Stimulated activated CD4-positive, alpha-beta T cell treated with anti-CD3 and anti-CD28 coated beads, Interleukin-1b, Interleukin-23, amount 100 ng/mL, for 48 hours (primary cell): ENCODE measurements at places on chromosomes 5 and 9.

- DNase-seq: no peak
These were observed 65.7 kb downstream of the IQGAP2 start for GRCh38 chr5:76468635-76469425.

DNA sequence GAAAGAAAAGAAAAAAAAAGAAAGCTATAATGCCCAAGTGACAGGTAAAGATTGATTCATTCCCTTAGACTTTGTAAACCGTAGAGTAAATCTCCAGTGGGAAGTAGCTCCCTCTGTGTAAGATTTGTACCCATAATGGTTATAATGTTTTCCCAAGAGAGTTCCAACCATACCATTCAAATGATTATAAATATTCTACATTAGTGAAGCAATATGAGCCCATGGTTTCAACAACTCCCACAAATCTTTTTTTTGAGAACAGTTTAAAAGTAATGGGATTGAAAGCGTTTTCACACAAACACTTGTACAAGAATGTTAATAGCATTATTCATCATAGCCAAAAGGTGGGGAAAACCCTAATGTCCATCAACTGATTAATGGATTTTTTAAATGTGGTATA lies 58.0 kb downstream of the GRAMD2B start:
- DNase-seq: no peak

GRCh38 chr9:8800196-8800595 lies 1000.6 kb upstream of the DMAC1 start:
- DNase-seq: no peak

DNA sequence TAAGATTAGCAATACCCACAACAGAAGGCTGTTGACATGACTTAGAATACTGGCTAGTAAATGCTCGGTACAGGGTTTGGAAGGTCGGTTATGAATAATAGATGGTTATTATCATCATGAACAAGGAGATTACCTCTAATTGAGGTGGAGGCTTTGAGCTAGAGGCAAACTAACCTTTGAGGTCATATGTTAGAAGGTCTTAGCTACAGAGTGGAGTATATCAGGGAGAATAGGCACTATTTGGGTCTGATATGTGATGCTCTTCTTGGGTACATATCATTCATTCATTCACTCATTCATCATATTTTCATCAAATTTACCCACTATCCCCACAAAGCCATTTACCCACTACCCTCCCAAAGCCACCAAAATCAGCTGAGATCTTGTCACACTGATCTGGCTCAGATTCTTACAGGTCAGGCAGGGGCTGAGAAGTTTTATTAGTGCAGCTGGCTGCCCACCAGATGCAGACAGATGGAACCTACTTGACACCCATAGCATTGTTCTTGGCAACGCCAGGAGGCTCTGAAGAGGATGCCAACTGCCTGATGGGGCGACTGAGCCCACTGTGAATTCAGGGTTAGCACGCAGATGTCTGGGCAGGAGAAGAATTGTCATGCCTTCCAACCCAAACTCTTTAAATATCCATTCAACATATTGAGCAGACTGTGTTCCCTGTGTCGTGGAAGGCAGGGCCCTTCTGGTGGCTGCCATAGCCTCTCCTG lies 90.2 kb upstream of the SH3PXD2B start:
- no peak for DNase-seq

- no peak for DNase-seq
These were observed 803 bp downstream of the C9orf152 start for GRCh38 chr9:110207071-110207641.

DNA sequence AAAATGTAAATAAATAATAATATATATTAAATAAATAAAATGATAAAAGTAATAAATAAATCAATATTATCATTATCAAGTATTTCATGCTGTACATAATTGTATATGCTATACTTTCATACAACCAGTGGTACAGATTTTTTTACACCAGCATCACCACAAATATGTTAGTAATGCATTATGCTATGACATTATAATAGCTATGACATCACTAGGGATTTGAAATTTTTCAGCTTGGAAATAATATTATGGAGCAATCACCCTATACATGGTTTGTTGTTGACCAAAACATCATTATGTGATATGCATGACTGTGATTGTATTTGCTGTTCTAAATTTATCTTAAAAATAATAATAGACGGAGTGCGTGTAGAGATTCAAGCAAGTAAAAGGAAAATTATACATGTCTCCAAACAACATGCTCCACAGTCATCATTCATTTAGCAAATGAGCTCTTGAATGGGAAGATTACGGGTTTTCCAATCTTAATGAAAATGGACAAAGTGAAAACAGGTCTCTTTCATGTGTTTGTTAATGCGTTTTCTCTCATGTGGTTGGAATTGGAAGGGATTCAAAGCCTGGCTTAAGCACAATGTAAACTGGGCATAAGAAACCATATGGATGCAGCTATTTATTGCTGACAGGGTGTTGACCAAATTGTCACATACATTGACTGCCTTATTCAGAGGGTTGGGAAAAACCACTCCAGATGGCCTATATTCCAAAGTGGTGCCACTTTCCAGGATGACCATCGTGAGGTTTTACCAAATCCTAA lies 643.0 kb upstream of the RGMB start:
- no peak for DNase-seq

GRCh38 chr9:29773676-29774075 lies 2200.4 kb upstream of the C9orf72 start:
- DNase-seq: no peak

DNA sequence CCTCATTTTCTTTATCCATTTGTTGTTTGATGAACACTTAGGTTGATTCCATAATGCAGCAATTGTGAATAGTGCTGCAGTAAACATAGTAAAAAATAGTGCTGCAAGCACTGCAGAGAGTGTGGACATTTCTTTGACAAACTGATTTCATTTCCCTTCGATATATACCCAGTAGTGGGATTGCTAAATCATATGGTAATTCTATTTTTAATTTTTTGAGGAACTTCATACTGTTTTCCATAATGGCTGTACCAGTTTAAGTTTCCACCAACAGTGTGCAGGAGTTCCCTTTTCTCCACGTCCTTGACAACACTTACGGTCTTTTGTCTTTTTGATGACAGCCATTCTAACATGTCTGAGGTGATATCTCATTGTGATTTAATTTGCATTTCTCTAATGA lies 138.2 kb upstream of the PLPPR1 start:
- DNase-seq: no peak

DNA sequence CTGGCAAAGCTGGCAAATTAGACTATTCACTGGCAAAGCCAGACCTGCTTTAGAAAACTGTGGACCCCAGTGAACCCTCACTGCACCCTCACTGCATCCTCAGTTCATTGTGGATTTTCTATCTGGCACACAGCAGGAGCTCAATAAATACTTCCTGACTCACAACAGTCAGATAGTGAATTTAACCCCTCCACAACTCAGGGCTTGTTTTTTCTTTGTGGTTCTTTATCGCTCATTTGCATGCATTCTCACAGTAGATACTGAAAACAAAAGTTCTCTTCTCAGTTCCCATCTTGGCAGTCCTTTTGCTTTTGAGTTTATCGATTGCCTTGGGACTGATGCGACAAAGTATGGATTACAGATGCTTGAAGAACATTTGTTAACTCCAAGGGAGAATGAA lies 99.8 kb downstream of the ACTL7B start:
- no peak for DNase-seq

DNA sequence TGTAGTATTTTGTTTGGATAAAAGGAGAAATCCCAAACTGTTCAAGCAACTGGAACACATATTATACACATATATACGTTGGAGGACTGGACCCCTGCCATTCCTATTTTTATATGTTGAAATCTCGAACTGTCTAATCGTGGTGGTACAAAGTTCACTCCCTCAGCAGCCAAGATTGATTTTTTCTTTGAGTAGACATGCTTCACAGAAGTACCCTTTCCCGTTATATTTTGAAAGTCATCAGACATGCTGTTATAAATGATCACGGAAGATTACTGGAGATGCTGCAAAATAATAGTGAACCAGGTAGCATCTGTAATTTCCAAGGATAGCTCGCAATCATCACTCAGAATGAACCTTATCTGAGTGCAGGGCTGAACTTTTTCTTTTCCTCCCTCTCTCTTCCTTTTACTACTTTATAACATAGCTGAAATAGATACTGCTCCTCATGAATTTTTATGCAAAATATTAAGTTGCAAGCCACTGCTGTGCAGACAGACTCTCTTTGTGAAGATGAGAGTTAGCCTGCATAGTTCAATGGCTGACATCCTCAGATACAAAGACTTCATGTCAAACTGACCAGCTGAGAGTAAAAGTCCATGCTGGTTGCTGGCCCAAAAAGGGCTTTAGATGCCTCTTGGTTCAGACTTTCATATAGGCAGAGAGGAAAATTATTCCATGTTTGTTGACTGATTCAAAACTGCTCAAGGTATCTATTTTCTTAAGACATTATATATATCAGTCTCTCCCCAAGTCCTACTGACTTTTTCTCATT lies 451.9 kb downstream of the TMEM38B start:
- no peak for DNase-seq

- no peak for DNase-seq
These were observed 98.5 kb downstream of the EBF1 start for GRCh38 chr5:159001247-159001646.

DNA sequence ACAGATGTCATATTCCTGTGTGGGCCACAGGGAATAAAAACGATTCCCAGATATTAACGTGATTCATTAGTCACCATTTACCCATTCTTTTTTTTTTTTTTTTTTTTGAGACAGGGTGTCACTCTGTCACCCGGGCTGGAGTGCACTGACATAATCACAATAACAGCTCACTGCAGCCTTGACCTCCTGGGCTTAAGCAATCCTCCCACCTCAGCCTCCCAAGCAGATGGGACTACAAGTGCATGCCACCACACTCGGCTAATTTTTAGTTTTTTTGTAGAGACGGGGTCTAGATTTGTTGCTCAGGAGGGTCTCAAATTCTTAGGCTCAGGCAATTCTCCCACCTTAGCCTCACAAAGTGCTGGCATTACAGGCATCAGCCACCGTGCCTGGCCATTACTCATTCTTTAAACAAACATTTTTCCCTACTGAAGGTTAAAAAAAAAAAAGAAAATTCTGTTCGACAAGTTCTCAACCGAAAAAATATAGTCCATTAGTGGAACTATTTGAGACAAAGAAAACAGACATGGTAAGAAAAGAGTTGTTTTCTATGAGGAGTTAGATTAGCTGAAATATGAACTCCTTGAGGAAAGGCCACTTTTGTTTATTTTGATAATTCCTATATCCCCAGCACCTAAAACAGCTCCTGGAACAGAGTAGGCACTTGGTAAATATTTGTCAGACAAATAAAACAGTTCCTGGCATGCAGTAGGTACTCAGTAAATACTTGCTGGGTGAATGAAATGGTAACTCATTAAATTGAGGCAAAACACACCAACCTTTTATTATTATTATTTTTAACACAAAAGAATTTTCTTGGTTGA lies 32.1 kb upstream of the PDCL start:
- DNase-seq: no peak

- DNase-seq: no peak
These were observed 71.8 kb downstream of the PRR16 start for GRCh38 chr5:120535900-120536299.

DNA sequence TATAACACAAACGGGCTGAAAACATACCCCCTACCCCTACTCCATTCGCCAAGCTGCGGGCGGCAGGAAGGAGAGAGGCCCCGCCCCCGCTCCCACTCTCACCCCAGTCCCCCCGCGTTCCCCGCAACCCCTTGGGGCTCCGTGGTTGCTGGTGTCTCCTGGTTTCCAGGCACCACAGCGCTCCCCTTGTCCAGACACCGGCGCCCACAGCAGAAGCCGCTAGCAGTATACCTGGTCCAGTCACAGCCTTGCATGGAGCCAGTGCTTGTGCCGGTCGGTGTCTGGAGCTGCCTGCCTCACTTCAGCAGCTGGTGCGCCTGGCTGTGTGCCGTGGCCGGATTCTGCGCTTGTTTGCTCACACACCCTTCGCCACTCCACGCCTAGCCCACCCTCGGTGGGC lies 240.5 kb upstream of the DAB2 start:
- no peak for DNase-seq

DNA sequence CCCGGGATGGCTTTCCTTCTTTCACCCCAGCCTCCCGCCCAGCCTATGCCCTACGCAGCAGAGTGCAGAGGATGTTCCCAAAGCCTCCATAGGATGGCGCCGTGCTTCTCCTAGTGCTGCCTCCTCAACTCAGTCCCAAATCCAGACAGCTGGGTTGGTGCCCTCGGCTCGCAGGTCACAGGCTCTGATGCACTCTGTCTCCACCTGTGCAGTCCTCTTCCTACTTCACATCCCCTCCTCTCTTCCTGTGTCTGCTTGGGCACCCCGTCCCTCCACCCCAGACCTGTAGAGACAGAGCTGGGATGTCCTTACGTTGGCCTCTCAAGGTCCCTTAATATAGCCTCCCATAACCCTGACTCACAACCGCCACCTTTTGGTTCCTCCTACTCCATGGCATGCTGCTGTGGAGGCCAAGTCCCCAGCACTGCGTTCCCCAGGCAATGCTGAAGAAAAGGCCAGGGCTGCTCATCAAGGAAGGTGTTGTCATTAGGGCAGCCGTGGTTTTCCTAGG lies 314.4 kb downstream of the GADD45G start:
- DNase-seq: peak; percentile 45

DNA sequence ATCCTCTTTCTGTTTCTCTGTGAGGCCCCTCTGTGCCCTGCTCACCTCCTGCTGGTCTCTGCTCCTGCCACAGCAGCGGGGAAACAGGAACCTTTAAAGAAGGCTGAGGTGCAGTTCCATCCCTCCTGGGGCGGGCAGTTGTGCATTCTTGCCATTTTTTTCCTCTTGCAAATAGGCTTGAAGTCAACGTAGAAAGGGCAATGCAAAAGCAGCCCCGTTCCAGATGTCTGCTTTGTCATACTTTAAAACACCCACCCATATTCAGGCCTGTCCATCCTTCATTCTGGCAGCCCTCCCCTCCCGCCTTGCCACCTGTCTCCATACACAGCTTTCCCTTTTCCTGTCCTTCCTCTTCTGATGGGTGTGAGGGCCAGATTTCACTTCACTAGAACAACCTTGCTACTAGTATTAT lies 65.4 kb upstream of the KLF9 start:
- DNase-seq: no peak

DNA sequence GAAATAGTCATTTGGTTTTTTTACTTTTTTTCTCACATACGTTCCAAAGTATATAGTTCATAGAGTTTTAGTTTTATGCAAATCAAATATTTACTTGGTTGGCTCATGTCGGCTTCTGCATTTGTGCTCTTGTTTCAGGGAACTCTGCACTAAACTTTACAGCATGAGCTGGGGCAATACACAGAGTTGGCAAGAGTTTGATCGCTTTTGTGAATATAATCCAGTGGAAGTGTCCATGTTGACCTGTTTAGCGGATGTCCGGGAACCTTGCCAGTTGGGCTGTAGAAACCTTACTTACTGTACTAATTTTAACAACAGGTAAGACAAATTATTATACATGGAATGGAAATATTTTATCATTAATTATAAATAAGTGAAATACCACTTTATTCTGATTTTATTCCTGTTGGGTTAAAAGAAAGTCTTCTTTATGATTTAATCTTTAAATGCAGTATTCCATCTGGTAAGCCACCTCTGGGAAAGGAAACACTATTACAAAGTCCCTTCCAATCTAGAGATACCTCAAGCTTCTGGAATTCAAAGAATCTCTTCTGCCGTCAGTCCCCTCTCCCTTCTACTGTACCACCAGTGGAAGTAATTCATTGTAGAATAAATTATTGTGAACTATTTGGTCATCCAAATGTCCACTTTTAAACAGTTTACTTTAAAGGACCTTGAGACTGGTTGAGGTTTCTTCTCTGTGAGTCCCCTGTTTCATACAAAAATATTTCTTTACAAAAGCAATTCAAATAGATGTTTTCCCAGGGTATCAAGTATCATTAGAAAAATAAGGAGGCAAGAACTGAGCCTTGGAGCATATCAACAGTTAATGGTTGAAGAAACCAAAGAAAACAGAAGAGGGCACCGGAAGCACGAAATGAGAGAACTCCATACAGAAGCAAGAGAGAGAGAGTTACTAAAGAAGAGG lies 45.2 kb upstream of the GLIPR2 start:
- no peak for DNase-seq
